GM03348 (cell line): ENCODE measurements at places on chromosomes 13 and 19.

- DNase-seq = no peak
Observed at GRCh38 chr13:112808377-112809140, 118.7 kb downstream of the ATP11A start.

DNA sequence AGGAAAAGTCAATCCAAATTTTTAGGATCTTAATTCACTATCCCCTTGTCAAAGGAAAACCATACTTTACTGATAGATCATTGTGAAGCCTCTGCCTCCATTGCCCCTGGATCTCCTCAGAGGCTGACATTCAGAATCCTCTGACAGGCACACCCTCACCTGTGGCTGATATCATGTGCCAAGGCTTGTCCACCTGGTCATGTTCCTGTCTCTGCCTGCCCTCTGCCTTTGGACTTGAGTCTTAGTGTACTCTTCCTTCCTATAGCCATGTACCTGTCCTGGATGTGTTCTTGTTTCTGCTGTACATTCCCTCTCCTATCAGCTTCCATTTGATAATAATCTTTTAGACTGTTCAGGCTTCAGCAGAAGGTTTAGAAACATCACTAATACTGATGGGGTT lies 179.4 kb downstream of the TNFSF13B start:
- DNase-seq = no peak

DNA sequence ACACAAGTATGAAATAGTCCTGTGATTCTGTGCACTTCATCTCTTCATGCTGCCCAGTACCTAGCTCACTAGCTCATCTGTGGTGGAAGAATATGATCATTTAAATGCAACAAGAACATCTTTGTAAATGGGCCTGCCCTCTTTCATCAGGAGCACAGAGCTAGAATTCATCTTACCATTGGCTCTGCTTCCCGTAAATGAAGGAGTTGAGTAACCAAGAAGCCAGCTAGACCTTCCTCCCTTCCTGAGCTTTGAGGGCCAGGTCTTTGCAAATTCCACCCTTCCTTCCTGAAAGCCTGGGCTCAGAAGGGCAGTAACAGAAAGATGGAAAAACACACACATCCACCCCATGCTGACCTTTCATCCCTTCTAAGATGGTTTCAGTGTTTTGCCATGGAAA lies 82.0 kb downstream of the FRY start:
- no peak for DNase-seq

- DNase-seq = no peak
Observed at GRCh38 chr19:12544401-12544876, 6.8 kb downstream of the ZNF564 start.

GRCh38 chr19:56097776-56098175 lies 23.3 kb downstream of the ZNF787 start:
- DNase-seq = no peak

DNA sequence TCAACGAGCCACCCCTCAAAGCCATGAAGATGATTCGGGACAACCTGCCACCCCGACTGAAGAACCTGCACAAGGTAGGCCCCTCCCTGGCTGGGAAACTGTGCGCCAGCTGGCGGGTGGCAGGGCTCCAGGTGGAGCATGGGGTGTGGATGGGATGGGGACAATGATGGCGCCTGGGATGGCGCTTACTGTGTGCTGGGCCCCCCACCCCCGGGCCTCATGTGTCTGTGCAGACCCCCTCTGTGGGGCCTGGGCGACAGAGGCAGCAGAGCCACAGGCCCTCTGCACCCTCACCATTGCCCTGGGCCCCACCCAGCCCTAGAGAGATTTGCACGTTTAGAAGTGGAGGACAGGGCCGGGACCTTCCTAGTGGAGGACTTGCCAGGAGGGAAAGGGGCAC lies 19.0 kb upstream of the NCCRP1 start:
- no peak for DNase-seq

GRCh38 chr13:44432650-44433049 lies 59.0 kb downstream of the SERP2 start:
- DNase-seq = no peak

DNA sequence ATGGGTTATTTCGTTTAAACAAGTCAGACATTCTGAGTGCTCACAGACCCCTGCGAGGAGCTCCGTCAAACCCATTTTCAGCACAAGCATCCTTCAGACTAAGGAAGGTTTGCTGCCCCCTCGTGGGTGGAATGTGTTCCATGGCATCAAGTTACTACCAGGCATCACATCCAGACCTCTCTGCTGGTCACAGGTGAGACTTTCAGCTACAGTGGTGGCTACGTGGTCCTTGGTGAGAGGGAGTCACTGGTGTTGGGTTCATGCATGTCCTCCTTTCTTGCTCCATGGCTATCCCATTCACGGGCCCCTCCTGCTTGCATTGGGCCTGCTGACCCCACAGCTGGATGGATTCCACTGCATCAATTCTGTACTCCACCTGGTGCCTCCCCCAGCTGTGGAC lies 9.1 kb upstream of the LILRB5 start:
- DNase-seq = peak; percentile 57

- DNase-seq = no peak
Observed at GRCh38 chr13:113756441-113757097, 2.5 kb upstream of the TMEM255B start.
